Myocyte (in vitro differentiated cells): ENCODE measurements at places on chromosomes 3 and 15.

GRCh38 chr15:91710080-91710698, 143.3 kb upstream of the SLCO3A1 start:
- DNase-seq = no peak

GRCh38 chr3:52810923-52811322, 16.3 kb downstream of the ITIH3 start:
- DNase-seq = no peak

GRCh38 chr3:129261894-129262293, 12.5 kb downstream of the COPG1 start:
- no peak for DNase-seq

DNA sequence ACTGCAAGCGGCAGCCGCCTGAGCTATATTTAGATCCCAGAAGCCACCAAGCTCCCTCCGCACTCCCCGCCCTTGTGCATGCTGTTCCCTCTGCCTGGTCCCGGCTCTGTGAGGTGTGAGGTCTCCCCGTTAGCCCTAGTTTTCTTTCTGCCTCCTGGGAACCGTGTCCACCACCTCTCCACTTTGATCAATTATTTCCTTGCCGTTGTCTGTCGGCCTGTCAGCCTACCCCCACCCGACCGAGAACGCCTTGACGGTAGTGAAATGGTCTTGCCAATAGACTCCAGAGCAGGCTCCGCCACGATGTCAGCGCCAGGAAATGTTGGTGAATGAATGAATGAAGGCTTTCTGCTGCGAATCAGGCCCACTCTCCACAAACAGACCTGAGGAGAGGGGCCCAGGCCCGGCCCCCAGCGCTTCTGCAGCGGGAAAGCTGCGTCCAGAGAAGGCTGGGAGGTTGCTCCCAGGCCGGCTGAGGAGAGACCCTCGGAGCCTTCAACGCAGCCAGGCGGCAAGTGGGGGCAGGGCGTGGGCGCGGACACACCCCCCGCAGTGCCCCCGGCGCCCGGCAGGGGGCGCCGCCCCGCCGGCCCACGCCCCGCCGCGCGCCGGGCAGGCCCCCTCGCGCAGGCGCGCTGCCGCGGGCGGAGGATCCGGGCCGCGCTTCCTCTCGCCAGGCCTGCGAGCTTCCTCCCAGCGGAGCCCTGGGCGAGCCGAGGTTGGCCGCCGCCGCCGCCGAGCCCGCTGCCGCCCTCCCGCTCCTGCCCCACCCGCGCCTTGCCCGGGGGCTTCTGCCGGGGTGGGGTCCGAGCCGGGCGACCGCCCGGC, at the start of gene CSK:
TSS of gene CSK (plus strand) at position 650 of the 828 bp plus-strand sequence. CDS start 16,218 bp downstream, outside the sequence.
- DNase-seq = peak; percentile 73

GRCh38 chr15:81286621-81287121, 37.3 kb downstream of the STARD5 start:
- no peak for DNase-seq

GRCh38 chr3:184525337-184526087, 36.1 kb upstream of the EPHB3 start:
- peak; percentile 4 for DNase-seq

- DNase-seq = peak; percentile 16
These were observed 123.0 kb upstream of the AGBL1 start for GRCh38 chr15:85956532-85957275.

DNA sequence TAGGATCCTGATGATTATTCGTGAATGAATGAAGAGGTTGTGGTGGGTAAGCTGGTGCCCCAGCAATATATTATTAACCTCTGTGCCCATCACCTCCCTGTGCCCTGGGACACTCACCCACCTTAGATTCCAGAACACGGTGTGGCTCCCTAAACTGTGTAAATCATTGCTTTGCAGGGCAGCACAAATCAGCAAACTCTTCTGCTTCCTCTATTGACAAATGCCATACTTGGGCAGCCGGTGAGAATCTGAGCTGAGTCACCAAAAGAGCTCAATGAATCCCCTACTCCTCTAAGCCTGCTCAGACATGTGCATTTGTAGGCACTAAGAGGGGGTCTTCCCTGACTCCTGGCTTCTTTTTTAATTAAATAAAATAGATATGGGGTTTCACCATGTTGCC, 15.7 kb downstream of the UQCC5 start:
- DNase-seq = no peak

DNA sequence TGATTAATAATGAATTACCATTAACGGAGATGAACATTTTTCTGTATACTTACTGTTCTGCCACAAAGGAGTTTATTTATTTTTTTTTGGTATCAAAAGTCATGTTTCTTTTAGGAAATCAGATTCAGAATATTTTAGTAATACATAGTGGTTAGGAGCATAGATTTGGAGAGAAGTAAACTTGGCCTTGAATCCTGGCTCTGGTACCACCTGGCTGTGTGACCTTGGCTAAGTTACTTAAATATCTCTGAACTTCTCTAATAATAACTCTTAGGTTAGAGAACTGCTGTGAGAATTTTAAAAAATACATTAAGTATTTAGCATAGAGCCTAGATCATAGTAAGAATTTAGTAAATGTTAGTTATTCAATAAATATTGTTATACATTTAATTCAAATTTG, 309.1 kb downstream of the RBMS3 start:
- no peak for DNase-seq

GRCh38 chr3:64561325-64561843, 126.4 kb downstream of the ADAMTS9 start:
- DNase-seq = no peak

- DNase-seq = peak; percentile 65
These were observed 542.2 kb downstream of the FOXP1 start for GRCh38 chr3:71041371-71041770.

GRCh38 chr15:52361975-52362494, 66.4 kb upstream of the MYO5C start:
- DNase-seq = no peak

GRCh38 chr15:81780966-81781365, 264.9 kb downstream of the MEX3B start:
- DNase-seq = no peak

DNA sequence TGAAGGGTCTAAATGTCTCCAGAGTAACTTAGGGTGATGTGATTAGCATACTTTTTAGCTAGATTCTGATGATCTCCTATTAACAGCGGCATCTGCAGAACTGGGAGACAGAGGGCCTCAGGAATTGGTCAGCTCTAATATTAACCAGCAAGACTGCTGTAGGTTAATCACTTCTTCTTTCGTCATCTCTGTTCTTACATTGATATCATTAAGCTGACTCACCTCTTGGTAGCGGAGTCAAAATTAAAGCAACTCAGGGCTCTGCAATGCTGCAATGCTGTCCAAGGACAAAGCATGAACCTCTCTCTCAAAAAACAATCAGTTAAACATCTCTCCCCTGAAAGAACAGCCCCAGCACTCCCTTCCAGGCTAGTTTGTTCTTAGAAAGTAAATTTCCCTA, 57.5 kb upstream of the TRA2B start:
- DNase-seq = no peak

- no peak for DNase-seq
These were observed 43.5 kb downstream of the GOLGA6L2 start for GRCh38 chr15:23403550-23403949.

- DNase-seq = peak; percentile 7
These were observed 18.3 kb downstream of the UBAP1L start for GRCh38 chr15:65096481-65097385.

DNA sequence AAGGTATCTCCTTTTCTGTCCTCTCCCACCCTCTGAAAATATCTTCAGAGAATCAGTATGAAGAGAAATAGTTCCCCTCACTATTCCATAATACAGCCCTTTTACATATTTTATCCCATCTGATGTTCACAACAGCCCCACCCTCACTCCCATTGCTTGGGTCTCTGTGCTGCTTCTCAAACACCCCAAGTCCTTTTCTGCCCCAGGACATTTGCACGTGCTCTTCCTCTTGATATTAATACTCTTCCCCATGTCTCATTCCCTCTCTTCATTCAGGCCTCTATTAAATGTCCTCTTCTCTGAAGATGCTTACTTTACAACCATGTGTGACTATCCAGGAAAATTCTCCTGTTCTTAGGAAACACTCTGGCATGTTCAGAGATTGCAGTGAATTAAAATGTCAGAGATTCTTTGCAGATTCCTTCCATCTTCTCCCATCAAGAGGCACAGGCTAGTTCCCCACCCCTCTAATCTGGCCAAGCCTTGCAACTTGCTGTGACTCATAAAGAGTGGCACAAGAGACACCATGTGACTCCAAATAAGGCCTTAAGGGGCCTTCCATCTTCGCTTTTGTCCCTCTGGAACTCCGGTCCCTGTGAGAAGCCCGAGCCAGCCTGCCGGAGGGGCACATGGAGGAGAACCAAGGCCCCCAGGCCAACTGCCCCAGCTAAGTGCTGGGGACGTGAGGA, 128.5 kb downstream of the CHSY1 start:
- DNase-seq = no peak

DNA sequence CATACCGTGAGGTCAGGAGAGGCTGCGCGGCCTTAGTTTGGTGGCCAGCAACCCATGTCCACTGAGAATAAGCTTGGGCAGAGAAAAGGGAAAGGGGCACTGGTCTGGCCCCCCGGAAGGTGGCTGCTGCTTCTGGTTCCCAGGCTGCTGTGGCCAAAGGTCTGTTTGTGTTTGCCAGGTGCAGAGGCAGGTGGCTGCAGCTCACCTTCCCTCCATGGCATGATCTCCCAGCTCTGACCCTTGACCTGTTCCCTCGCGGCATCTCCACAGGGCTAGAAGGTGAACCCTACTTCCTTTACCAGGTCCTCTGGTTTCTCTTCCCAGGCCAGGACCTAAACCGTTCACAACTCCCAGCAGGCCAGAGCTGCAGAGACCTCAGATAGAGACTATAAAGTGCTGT, 13.8 kb downstream of the VPS18 start:
- no peak for DNase-seq

DNA sequence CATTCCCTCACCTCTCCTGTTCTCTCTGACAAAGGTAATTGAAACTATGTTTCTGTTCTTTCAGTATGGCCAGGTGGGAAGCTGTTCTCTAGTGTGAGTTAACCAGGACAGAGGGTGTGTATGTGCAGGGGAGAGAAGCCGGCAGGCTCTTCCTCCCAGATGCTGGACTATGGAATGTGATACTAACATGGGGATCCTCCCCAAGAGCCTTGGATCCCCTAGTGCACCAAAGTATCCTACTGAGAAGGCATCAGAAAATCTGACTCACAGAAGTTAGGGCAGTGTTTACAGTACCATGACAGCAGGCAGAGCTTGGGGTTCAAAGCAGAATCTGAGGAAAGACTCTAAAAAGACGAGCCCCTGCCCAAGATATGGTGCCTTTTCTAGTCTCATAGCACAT, 123.1 kb downstream of the APBA2 start:
- no peak for DNase-seq

DNA sequence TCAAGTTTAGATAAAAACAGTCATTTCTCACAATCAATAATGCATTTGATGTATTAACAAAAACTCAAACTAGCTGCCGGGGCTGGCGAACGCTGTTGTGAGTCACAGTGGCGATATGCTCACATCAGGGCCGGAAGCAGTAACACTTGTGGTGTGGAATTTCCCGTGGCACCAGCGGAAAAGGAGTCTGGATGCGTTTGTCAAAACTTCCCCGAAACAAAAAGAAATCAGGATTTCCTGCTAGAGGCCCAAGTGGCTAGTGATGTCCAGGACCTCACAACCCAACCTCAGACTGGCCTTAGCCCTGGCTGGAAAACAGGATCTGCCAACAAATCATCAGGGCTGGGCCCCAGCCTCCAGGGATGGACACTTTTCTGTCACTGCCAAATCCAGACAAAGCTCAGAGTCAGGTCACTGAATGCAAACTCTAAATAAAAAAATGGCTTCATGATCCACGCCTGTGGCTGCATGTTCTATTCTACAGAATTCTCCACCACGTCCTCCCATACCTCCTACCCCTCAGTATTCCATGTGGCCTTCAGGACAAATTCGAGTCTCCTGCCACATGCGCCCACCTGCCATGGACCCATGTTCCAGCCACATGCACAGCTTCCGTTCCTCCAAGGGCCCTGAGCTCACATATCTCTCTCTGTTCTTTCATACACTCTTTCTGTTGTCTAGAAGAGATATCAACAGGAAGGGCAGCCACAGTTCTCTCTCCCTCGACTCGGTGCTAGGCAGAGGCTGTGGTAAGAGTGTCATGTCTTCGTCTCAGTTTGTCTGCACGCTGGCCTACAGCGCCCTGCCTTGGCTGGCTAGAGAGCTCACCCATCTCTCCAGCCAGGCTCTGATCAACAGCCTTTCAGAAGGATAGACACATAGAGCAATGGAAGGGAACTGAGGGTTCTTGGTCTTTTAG, 35.4 kb downstream of the EHD4 start:
- no peak for DNase-seq

DNA sequence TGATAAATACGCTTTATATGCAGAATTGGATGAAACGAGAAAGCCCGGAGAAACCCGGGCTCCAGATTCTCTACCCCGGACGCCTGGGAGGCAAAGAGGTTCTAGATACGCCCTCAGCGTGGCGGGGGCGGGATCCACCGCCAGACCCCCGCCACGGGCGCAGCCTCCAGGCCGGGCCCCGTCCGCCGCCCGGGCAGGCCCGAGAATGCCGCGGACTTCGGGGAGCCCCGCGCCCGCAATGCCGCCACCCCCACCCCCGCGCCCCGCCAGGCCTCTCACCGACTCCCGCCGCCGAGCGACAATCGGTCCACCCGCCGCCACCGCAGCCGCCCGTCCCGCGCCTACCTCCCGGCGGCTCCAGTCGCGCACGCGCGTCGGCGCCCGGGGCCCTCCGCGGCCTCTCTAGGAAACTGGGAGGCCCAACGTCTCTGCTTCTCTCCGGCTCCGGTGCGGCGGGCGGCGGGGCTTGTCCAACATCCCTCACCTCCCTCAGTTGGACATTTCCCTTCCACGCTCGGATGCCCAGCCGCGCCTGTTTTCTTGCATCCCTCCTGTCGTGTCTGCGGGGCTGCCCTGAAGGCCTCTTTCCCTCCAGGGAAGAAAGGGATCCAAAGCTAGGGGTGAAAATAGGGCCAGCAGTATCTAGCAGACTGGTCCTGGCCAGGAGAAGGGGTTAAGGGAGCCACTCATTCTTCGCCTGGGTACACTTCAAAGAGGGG, at the start of gene ZNF445:
TSS of gene ZNF445 (minus strand) at position 359 of the 719 bp plus-strand sequence. CDS start 22,121 bp downstream, outside the sequence.
- DNase-seq = peak; percentile 79

DNA sequence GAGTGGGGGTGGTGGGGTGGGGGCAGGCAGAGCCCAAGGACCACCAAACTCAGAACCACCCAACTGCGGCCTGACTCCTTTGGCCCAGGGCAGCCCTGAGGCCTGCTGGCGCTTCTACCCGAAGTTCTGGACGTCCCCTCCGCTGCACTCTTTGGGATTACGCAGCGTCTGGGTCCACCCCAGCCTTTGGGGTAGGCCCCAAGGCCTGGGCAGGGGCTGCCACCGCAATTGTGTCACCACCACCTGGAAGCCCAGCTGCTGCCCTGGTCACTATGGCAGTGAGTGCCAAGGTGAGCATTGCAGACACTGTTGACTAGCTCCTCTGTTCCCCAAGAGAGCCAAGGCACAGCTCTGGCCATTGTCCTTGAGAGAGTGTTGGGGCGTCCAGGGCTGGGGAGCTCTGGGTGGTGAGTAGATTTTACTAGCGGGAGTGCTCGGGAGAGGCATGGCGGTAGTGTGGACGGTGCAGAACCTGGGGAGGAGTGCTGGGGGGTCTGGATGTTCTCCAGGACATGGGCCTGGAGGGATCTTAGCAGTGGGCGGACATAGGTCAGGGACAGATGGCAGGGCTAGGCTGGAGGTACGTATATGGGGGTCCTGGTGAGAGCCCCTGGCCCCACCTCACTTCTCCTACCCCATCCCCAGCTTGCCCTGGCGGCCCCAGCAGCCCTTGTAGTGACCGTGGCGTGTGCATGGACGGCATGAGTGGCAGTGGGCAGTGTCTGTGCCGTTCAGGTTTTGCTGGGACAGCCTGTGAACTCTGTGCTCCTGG, 12.8 kb downstream of the NT5DC2 start:
- no peak for DNase-seq

GRCh38 chr3:117625174-117625573, 915.6 kb downstream of the TUSC7 start:
- no peak for DNase-seq

- DNase-seq = peak; percentile 88
These were observed 193.7 kb downstream of the TCF12 start for GRCh38 chr15:57112178-57112577.
